ENCODE measurements at places on chromosomes 1 and 21.

- no peak for DNase-seq
Measured at GRCh38 chr1:25971066-25971810, 26.6 kb downstream of the PAFAH2 start.

DNA sequence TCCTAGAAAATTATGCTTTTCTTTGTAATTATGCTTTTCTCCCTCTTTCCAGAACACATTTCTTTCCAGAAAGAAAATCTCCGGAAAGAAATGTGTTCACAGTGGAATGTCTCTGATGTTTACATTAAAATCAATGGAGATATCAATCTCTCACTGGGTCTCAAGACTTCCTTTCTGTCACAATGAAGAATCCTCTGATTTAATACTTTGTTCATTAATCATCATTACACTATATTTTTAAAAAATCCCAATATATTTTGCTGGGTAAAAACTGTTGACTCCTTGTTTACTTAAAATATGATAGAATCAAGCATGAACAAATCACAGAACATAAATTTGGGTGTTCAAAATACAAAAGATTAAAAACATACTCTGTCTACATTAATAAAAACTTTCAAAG is 26.3 kb upstream of the TGFBR3 start:
- no peak for DNase-seq

- DNase-seq, result no peak
Measured at GRCh38 chr21:25563361-25564116, 43.7 kb downstream of the MRPL39 start.

DNA sequence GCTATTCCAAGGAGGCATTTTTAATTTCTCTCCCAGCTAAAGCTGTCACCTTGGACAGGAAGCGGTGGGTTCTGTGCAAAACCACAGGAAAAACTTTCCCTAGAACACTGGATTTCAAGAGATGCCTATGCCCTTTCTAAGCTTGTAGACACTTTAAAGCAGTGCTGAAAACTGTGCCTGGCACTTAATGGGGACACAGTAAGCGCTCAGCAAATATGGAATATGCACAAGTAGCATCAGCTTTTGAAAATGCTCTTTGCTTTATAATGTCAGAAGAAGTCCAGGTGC is 50.9 kb upstream of the TARBP1 start:
- DNase-seq, result no peak

GRCh38 chr1:94865360-94865759 is 45.2 kb downstream of the SLC44A3 start:
- no peak for DNase-seq

GRCh38 chr1:102420034-102420433 is 423.3 kb upstream of the OLFM3 start:
- no peak for DNase-seq

DNA sequence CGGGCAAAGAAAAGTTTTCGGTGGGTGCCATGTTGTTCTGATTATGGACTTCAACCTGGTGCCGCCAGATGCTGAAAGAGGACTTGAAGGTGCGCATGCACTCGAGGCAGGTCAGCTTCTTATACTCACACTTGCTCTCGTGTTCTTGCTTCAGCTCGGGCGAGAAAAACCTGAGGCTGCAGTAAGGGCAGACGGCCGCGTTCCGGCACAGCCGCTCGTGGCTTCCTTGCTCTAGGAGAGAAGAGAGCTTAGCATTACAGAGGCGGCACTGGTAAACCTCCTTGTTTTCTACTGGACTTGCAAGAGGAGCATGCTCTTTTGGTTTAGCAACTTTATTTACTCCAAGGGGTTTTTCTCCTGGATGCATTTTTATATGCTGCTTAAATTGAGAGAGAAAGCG is 18.5 kb downstream of the ZBTB21 start:
- no peak for DNase-seq

DNA sequence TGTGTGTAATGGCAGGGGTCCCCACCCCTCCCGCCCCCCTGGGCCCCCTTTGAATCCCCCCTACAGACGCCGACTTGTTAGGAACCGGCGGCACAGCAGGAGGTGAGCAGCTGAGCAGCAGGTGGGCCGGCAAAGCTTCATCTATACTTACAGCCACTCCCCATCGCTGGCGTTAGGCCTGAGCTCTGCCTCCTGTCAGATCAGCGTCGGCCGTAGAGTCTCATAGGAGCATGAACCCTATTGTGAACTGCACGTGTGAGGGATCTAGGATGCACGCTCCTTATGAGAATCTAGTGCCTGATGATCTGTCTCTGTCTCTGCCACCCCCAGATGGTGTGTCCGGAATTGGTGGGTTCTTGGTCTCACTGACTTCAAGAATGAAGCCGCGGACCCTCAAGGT is 14.9 kb upstream of the VPS26C start:
- DNase-seq, result no peak

Data from stimulated activated CD8-positive, alpha-beta memory T cell treated with anti-CD3 and anti-CD28 coated beads, Interleukin-7, amount 100 ng/mL, for 24 hours (primary cell).